ENCODE measurements at places on chromosomes 12 and 14.

DNA sequence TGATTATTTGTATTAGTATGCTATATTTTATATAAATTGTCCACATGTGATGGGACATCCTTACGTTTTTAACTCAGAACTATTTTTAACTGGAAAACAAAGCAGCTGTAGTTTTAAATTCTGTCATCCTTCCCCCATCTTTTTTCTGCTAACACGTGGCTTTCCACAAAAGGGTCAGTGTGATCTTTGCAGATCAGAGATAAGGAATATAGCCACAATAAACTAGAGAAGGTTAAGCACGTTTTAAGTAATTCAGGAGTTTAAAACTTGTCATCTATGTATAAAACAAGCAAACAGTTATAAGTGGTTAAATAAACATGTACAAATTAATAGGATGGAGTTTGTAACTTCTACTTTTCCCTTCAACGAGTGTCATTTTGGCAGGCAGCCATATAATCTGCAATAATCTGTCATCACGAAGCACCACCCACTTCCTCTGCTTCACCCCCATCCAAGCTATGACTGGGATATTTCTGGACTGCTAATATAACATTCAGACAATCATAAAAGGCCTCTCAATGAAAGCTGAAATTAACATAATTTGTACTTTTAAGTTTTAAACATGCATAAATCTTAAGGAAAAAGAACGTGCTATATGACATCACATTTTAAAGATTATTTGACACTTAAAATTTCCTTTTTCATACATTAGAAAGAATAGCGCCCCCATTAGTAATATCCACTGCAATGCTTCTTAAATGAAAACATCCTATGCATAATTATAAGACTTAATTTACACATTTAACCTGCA lies 15.3 kb downstream of the TAOK3 start:
- peak; percentile 29 for DNase-seq

- no peak for DNase-seq
Observed at GRCh38 chr12:53042607-53043454, 7.0 kb upstream of the TNS2 start.

DNA sequence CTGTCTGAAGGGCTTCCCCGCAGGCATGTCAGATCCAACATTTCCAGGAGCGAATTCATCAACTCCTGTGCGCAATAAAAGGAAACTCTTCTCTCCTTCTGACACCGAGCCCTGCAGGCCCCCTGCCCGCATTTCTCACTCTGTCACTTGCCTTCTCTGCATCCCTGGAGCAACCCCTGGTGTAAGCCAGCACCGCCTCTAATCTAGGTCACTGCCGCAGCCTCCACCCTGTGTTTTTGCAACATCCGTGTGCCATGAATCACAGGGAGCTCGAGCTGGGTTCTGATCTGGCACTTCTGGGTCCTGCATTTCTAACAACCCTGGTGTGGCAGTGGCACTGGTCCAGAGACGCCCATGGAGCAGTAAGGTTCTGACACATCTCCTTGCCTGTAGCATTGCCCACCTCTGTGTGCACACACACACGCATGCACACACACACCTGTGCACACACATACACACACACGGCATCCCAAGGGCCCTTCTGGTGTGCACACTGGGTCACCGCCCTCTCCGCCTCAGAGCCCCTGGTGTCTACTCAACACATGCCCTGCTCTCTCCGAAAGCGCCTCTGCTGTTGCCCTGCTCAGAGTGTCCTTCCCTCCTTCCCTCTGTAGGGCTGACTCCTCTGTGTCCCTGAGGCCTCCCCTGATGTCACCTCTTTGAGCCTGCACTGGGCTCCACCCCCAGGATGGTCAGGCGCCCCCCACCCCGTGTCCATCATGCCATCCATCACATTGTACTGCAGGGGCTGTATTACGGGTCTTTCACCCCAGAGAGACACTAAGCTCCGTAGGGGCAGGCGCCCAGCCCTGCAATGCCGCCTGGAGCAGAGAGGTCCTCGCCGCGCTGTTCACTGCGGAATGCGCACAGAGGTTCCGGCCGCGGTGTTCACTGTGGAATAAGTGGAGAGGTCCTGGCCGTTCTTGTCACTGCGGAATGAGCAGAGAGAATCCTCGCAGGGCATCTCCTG lies 111.4 kb upstream of the SFSWAP start:
- no peak for DNase-seq

DNA sequence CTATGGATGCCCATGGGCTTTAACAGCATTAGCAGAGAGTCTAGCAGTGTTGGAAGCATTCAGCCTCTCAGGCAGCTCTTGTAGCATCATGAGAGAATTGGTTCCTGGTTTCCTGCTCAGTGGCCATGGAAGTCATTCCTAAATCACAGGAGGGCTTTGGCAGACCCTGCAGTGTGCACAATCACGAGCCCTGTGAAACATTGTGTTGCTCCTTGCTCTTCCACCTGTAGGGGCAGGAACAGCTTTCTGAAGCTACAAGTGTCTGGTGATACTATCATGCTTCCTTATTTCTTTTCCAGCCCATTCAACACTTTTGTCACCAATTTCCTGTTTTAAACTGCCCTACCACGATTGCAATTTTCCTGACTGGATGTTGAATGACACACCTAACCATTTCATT lies 402.2 kb upstream of the USP15 start:
- no peak for DNase-seq

- DNase-seq, result no peak
Observed at GRCh38 chr12:95443459-95443858, 30.5 kb upstream of the METAP2 start.

- DNase-seq, result peak; percentile 24
Observed at GRCh38 chr12:26126340-26127284, 1.8 kb upstream of the BHLHE41 start.

GRCh38 chr12:50365709-50366406 lies 30.6 kb downstream of the FAM186A start:
- DNase-seq, result no peak

- DNase-seq, result no peak
Observed at GRCh38 chr12:90652280-90652679, 302.7 kb downstream of the CCER1 start.

DNA sequence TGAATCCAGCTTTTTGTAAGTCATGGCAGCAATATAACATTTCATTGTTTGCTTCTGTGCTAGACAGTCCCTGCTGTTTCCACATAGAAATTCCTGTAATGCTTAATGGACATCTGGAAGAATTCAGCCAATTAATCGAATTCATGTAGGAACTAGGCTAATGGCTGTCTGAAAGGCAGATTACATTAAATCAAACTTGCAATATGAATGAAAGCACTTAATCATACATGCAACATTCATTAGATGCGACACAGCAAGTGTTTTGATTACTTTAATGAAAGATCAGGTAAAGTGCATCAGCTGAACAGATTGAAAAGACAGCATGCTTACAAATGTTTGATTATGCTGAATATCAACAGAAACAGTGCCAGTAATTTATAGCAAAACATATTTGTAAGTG lies 24.1 kb upstream of the INSM2 start:
- no peak for DNase-seq

GRCh38 chr12:118015306-118015705 lies 1.2 kb upstream of the RFC5 start:
- no peak for DNase-seq

GRCh38 chr14:54524410-54524809 lies 14.7 kb downstream of the CGRRF1 start:
- no peak for DNase-seq

- no peak for DNase-seq
Observed at GRCh38 chr14:90665321-90666000, 150.8 kb downstream of the TTC7B start.

- DNase-seq, result no peak
Observed at GRCh38 chr12:20492251-20492760, 124.0 kb downstream of the PDE3A start.

- no peak for DNase-seq
Observed at GRCh38 chr12:22230280-22230794, 104.2 kb downstream of the ST8SIA1 start.

DNA sequence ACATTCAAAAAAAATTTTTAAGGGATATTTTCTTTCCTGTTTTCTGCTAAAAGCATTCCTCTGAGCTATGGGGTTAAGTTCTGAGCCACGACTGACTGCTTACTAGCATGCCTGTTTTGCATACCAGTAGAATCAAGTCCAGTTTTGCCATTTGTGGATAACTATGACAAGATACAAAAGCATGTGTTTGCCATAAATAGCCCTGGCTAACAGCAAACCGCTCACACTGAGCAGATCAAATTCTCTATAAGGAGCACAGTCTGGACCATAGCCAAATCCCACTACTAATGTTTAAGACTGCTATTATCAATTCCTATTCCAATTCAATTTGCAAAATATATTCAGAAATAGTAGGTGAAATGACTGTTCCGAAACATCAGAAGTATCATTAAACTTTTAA lies 3.2 kb downstream of the CFL2 start:
- DNase-seq, result no peak

GRCh38 chr14:100864960-100865681 lies 38.4 kb downstream of the RTL1 start:
- no peak for DNase-seq

- no peak for DNase-seq
Observed at GRCh38 chr14:84343656-84344055, 1186.3 kb upstream of the FLRT2 start.

GRCh38 chr14:99274346-99275221 lies 2.6 kb upstream of the BCL11B start:
- no peak for DNase-seq

- no peak for DNase-seq
Observed at GRCh38 chr14:93186466-93186865, 1.3 kb downstream of the LYSET start.

DNA sequence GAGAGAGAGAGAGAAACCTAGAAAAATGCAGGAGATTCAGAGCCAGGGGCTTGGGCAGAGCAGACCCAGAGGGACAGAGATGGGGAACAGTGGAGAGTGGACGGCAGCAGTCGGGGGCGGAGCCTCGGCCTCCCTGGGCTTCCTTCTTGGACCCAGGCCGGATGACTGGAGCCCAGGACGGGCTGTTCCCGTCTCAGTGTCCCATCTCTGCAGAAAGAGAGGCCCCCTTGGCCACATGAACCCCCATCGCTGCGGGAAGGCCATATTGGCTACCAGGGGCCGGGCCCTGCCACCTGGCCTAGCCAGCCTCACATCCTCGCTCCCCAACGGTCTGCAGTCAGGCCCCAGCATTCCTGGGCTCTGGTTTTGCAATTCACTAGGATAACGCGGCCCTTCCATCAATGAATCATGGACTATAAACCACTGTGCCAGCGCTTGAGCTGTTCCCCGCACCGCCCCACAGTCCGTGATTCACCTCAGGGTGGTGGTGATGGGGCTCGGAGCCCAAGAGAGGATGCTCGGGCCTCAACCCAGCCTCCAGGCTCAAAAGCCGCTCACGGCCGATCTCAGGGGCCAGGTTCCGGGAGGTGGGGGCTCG lies 116.5 kb downstream of the RFLNA start:
- no peak for DNase-seq

DNA sequence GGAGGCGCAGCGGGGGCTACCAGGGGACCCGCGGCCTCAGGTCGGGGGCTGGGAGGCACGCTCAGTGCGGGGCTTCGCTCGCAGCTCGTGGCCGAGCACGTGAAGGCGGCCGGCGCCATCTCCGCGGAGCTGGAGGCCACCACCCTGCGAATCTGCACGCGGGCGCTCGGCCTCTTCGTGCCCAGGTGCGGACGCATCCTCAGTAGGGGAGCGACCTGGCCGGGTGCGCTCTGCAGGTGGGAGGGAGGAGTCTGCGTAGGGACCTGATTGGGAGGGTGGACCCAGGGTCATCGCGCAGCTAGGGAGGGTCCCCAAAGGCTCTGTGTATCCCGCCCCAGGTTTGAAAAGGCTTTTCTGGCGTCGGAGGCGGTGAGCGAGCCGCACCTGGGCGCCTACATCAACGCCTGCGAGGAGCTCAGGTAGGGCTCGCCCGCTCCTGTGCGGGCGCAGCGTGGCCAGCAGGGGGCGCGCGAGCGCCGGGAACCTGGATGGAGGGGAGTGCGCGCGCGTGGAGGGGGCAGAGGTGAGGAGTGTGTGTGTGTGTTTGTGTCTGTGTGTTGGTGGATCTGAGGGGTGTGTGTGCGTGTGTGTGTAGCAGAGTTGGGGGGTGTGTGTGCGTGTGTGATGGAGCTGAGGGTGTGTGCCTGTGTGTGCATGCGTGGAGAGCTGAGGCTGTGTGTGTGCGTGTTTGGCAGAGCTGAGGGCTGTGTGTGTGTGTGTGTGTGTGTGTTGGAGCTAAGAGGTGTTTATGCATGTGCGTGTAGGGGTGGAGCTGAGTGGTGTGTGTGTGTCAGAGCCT lies 10.3 kb downstream of the EXOC3L4 start:
- peak; percentile 43 for DNase-seq

- no peak for DNase-seq
Observed at GRCh38 chr12:115482943-115483342, 794.5 kb downstream of the MED13L start.

DNA sequence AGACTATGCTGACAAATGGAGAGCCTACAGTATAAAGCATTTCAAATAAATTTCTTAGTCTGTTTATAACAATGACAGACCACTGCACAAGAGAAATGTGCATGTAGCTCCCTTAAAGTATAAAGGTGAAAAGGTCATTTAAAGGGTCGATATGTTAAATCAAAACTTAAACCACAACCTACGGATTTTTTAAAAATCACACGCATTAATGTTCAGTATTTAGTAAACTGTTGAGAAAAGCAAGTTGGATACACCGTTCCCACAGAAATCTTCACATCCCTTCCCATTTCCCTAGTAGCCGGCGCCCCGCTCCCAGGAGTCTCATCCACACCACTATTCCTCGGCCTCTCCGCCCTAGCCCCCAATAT lies 614 bp downstream of the FKBP3 start:
- no peak for DNase-seq

GRCh38 chr12:62098132-62098531 lies 162.1 kb upstream of the USP15 start:
- no peak for DNase-seq

GRCh38 chr12:64566122-64566521 lies 44.2 kb upstream of the RASSF3 start:
- no peak for DNase-seq

DNA sequence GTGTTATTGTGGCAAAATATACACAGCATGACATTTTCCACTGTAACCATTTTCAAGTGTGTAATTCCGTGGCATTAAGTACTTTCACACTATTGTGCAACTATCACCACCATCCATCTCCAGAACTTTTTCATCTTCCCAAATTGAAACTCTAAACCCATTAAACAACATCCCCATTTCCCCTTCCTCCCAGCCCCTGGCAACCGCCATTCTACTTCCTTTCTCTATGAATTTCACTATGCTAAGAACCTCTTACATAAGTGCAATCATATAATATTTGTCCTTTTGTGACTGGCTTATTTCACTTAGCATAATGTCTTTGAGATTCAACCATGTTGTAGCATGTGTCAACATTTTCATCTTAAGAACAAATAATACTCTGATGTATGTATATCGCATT lies 67.8 kb upstream of the PYGL start:
- no peak for DNase-seq

Measured in stimulated activated CD4-positive, alpha-beta T cell treated with anti-CD3 and anti-CD28 coated beads, Interleukin-12 subunit alpha, Interleukin-12 subunit beta, amount 100 ng/mL, for 24 hours (primary cell).